ENCODE measurements at places on chromosomes 6 and 20.

DNA sequence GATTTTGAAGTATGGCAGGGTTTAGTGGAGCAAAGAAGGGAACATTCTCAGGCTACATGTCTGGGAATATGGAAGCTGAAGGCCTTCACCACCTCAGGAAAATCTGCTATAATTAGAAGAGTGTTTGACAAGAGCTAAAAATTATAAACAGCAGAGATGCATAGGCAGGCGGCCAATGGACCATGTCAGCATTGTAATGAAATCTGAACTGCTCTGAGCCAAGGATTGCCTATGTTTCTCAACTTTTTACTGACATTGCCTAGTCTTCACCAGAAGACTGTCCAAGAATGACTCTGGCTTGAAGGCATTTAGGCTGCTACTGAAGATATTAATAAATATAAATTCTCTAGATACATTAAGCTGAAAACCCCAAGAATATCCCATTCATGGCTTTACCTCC is 84.1 kb downstream of the C6orf52 start:
- DNase-seq = no peak

- no peak for DNase-seq
Measured at GRCh38 chr20:11917663-11918062, at the start of gene BTBD3. Gene BTBD3 (plus strand): TSS chr20:11917893. CDS start chr20:11918276, 383 bp downstream.

DNA sequence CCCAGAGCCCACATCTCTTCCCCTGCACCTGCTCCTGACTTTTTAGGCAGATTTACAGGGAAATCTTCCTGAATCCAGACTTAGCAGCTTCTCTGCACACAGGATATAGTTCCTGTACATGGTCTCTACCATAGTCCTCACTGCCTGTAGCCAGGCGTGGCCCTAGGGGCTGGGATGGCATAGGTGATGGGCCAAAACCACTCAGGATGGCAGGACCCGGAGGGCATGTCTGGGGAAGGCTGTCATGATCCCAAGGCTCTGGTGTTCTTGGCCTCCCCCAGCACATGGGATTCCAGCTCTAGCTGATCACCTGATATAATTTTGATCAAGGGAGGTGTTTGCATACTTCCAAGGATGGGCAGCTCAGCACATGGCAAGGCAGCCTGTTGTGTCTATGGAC is 58.0 kb downstream of the TOX2 start:
- no peak for DNase-seq

GRCh38 chr6:75532521-75532920 is 38.9 kb upstream of the FILIP1 start:
- DNase-seq = no peak

- no peak for DNase-seq
Measured at GRCh38 chr6:139240161-139241010, 51.4 kb downstream of the TXLNB start.

DNA sequence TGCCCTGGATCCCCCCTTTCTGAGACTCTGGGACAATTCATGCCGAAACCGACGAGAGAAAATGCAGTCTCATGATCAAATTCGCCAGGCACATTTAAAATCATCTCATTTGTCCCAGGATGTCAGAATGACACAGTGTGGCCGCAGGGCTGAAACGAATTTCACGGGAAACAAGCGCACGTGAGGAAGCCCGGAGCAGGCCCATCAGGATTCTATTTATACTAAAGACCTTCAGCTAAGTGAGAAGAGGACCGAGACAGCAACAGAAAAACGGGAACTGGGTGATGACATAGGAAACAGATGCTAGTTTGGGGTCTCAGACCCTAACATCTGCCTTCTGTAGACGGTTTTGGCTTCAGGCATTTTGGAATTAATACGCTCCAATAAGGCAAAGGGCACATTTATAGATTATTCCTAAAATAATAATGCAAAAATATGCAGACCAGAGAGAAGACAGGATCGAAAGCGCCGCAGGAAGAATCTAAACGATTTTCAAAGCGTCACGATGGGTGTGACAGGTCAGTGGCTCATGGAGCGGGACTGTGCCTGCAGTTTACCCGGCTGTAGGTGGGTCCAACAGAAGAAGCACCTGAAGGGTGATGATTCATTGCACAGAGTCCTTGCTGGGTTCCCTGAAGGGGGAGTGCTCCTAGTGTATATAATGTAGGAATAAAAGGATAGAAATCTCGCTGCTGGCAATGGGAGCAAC is 80.8 kb upstream of the MPC1 start:
- DNase-seq = no peak

DNA sequence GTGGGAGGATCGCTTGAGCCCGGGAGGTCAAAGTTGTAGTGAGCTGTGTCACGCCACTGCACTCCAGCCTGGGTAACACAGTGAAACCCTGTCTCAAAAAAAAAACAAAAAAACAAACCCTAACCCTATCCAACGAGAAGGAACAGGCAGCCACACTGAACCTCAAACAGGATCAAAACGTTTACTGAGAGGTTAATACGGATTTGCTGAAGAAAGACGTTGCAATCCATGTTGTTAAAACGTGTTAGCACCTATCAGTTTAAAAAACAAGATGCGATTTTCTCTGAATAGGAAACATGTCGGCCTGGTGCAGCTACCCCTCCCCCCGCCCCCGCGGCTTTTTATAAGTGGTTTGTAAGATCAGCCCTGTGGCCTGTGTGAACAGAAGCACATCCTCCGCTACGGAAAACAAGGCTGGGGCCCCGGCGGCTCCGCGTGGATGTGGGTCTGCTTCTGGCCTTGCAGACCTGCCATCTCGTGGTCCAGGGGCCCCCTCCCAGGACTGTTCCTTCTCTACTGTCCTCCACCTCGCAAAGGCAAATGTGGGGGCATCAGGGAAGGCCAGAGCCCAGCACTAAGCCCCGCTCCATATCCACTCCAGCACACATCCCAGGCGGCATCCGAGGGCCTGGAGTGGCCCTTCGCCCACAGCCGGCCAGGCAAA is 11.4 kb downstream of the SLC2A4RG start:
- peak; percentile 76 for DNase-seq

- no peak for DNase-seq
Measured at GRCh38 chr6:106750946-106751345, 121.6 kb downstream of the QRSL1 start.

GRCh38 chr6:143194095-143194589 is 133.5 kb downstream of the AIG1 start:
- no peak for DNase-seq

GRCh38 chr6:148888856-148889255 is 142.0 kb downstream of the UST start:
- DNase-seq = no peak

- DNase-seq = no peak
Measured at GRCh38 chr20:51221103-51221502, 198.2 kb upstream of the KCNG1 start.

DNA sequence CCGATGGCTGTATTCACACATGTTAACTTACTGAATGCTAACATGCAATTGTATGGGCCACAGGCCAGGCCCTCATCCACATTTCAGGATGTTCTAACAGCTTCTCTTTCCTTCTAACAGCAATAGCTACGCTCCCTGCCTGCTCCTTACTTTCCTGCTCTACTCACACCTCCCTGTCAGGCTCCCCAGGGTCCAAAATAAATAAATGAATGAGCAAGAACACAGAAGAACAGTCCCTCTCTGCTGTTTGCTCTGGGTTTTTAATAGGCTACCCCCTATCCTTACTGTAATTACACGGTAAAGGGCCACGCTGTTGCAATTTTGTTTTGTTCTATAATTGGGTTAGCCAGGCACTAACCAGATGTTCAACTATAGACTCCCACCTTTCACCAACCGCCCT is 135.6 kb downstream of the GMDS start:
- DNase-seq = no peak

GRCh38 chr6:154611241-154611640 is 100.8 kb upstream of the CNKSR3 start:
- no peak for DNase-seq

DNA sequence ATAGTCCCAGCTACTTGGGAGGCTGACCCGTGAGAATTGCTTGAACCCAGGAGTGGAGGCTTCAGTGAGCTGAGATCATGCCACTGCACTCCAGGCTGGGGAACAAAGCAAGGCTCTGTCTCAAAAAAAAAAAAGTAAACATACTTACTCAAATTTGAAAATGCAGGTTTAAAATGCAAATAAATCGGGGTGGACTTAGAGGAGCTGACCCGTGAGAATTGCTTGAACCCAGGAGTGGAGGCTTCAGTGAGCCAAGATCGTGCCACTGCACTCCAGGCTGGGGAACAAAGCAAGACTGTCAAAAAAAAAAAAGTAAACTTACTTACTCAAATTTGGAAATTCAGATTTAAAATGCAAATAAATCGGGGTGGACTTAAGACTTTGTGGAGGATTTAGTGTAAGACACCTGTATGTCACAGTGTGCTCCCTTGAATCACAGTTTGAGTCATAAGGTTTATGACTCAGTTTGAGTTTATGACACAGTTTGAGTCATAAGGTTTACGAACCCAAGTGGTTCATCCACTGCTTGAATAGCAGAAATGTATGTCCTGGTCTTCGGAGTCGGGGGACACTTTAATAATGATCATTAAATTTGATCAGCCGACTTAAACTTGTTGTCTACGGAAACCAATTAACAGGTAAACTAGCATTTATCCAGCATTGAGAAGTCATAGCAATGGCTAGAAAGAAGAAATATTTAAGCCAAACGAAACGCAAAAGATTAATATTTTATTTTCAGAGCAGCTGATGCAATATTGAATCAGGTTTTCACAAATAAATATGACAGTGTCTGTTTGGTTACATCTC is 6.8 kb upstream of the MRPS10 start:
- no peak for DNase-seq

DNA sequence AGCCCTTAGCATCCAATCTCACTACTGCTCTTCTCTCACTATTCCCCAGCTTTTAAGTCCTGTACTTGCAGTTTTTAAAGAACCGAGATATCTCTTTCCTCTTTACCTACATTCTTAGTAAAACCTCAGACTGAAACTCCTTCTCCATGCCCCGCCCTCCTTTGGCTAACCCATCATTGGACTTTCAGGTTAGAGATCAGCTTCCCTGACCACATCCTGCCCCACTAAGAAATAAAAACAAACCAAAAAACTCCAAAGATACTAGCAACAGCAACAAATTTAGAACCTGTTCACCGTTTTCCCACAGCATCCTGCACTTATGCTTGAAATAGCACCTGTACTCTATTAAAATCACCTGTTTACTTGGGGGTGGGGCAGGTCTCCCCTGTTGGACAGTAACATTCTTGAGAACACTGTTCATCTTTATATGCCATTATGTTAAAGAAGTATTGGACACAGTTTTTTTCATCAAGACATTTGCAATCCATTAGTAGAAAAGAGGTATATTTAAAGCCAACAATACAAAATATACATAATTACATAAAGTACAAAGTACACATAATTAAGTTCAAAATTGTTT is 16.3 kb upstream of the SMAP1 start:
- DNase-seq = peak; percentile 53

DNA sequence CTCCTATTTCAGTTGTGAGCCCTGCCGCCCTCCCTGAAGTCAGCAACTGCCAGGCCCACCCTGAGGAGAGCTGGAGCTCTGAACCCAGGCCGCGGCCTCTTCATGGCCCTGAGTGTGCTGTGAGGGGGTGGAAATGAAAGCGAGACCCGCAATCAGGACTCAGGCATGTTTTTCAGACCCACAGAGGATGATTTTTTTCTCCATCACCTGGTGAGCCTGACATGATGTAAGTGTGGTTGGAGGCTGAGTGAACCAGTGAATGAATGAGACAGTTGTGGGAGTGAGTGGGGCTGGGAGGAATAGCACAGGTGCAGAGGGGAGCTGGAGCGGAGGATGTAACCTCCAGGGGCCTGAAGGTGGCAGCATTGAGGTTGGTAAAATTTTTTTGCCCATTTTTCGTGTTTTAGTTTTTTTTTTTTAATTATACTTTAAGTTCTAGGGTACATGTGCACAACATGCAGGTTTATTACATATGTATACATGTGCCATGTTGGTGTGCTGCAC is 18.3 kb downstream of the RAET1L start:
- peak; percentile 74 for DNase-seq

DNA sequence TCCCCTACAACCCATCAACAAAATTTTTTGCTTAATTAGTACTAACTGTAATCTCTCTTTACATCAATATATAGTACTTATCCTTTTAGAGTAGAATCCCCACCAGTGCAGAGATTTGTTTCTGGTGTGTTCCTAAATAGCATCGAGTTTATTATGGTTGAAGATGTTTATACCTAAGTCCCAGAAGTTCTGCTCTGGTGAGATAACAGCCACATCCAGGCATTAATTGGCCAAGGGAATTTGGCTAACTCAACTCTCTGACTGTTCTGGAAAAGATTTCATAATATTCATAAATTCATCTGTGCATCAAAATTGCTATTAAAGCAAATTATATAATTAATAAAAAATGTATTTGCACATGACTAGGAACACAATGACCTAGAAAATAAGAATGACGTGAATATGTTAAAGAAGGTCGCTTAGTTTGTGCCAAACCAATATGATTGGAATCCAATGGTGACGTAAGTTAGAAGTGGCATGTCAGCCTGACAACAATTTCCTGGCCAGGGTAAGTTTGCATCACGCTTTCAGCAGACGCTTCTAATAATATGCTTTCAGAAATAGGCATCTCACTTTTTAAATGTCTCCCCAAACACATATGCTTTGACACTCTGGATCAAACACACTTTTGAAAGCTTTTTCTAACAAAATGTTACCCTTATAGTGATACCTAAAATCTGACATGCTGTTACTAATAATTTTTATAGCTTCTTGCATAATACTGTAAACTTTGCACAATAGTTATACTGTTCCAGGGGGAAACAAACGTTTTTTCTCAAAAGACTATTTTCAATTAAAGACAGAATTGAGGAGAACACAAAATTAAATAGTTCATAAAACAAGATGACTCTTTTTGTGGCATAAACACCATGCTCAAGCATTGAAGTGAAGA is 236.7 kb downstream of the TENT5A start:
- DNase-seq = no peak

GRCh38 chr20:21516861-21517565 is 3.1 kb upstream of the NKX2-2 start:
- DNase-seq = no peak

DNA sequence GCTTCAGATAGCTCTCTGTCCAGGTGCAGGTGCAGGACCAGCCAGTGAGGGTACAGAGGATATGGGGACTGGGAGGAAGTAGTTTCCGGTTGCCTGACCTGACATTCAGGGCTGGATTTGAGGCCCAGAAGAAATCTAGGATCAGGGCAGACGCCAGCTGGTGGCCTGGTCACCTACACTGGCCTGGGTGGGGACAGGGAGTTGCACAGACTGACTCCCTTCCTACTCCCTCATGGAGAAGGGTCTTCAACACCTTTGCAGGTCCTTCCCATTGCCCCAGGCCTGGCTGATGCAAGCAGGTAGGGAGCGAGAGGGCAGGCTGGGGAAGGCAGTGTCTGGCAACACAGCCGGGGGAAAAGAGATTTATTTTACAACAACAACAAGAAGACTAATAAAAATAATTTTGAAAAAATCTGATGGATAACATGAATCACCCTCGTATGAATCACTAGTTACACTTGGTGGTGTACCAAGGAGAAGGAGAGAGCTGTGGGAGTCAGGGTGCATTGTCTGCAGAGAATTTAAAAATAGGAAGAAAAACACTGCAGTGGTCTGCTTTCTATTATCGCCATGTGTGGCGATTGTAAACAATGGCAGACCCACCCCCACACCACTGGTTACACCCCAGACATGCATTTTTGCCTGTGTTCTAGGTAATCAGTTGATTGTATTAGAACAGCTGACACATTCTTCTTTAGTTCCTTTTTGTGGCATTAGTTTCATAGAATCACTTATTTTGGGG is 62.3 kb upstream of the SNX9 start:
- DNase-seq = no peak
